ENCODE measurements at places on chromosomes 1 and 21. TPM values are rescaled to one million over a fixed set of nuclear protein-coding genes. Genes with fewer than 3 reads are reported as not detected.

ZBTB7B gene
- 7.0 TPM for total RNA-seq

TNFRSF18 gene
- not detected for total RNA-seq

PPIAL4G gene
- not detected for total RNA-seq

CLCA2 gene
- not detected for total RNA-seq

CHI3L1 gene
- not detected for total RNA-seq

Data from dermis lymphatic vessel endothelial cell (primary cell).